ENCODE measurements at places on chromosomes 3 and 15.

- no peak for DNase-seq
Measured at GRCh38 chr3:176219970-176220369, 977.3 kb downstream of the TBL1XR1 start.

- no peak for DNase-seq
Measured at GRCh38 chr15:70153921-70154717, 56.4 kb upstream of the TLE3 start.

GRCh38 chr3:71163198-71163918, 420.2 kb downstream of the FOXP1 start:
- no peak for DNase-seq

DNA sequence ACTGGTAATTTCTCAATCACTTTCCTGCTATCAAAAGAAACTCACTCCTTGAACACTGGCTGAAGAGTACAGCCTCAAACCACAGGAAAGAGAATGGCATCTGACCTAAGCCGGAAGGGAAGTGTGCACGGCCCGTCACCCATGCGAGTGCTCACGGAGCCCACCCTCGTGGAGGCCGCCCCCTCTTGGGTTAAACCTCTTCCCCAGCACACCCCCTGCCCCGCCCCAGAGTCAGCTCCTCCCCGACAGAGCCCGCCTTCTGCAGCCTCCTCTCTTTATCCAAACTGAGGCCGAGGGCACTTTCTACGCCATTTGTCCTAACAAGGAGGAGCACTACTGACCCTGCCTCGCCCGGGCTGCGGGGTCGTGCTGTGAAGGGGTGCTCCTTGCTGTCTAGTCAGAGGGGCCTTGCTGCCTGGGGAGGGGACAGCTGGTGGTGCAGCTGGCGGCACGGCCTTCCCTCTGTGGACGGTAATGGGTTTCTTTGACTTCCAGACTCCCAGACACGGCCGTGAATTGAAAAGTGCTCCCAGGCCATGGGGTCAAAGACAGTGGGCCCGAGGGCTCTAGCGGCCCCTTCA, 137.7 kb downstream of the NSMCE3 start:
- DNase-seq = no peak

GRCh38 chr3:31735667-31736066, 202.9 kb downstream of the STT3B start:
- DNase-seq = no peak

DNA sequence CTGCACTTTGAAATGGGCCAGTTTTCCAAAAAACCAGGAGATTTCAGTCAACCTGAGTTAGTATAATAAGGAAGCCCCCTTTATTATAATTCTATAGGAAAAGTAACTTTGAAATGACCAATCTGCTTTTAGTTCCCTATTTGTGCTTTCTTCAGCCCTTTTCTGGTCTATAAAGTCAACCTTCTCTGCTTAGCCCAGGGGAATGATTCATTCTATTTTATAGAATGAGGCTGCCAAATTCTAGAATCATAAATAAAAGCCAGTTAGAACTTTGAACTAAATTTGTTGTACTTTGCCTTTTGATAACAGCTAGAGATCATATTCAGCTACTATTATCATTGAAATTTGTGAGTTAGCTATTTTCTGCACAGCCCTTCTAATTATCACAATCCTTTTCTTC, 24.7 kb downstream of the CIP2A start:
- no peak for DNase-seq

GRCh38 chr3:114011059-114011797, 45.1 kb downstream of the CCDC191 start:
- DNase-seq = no peak

DNA sequence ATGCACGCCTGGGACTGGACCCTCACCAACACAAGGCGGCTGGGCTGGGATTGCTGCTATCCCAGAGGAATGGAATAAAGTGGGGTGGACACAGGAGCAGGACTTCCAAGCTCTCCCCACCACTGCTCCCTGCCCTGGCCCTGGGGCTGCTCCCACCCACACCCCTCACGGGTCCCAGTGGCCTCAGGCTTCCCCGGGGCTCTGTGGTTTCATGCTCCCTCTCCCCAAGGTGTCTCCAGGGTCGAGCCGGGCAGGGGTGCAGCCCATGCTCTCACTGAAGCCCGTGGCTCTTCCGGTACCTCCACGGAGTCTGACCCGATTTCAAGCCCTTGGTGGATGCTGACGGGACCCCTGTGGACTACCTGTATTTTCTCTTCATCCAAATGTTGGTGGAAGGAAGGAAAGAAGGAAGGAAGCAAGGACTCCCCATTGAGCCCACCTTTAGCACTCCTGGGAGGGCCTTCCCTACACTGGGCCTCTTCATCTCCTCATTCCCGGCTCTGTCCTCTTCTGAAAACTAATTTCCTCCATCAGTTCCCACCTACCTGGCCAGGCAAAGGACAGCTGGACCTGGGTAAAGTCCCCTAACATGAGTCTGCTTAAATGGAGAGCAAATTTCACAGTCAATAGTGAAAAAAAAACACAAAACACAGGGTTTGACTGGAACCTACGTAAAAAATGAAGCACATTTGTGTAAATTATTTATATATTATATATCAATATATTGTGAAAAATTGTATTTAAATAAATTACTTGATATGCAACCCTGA, 44.0 kb upstream of the PCSK6 start:
- no peak for DNase-seq

GRCh38 chr15:68626739-68627138, 47.9 kb downstream of the CORO2B start:
- DNase-seq = no peak

DNA sequence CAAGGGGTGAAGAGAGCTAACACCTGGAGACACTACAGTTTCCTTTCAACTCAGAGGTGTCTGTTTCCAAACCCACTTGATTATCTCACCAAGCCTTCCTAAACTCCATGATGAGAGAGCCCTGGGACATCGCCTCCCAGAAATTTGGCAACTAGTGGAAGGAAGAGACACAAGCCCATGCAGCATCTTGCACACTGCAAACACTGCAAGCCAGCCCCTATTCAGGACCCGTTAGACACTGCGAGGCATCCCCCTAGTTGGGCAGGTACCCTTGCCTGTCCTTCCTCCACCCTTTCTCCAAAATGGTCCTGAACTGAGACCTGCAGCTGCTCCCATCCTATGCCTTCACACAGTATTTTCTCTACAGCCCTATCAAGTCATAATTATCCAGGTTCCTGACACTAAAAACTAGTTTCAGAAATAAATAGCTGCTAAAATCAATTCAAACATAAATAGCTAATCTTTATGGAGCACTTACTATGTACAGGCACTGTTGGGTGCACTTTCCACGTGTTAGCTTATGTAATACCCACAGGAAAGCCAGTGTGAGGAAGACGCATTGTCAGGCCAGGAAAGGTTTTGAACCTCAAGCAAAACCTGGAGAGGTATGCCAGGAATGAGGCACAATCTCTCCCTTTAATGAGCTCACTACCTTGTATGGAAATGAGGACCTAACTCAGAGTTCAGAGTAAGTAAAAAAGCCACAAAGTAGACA, 2.8 kb downstream of the MAGI1 start:
- DNase-seq = peak; percentile 41

- no peak for DNase-seq
Measured at GRCh38 chr3:55648591-55649318, 161.6 kb upstream of the WNT5A start.

GRCh38 chr3:149575961-149576564, 81.8 kb downstream of the WWTR1 start:
- DNase-seq = no peak

- peak; percentile 56 for DNase-seq
Measured at GRCh38 chr15:82942691-82943090, 9.8 kb downstream of the HOMER2 start.

DNA sequence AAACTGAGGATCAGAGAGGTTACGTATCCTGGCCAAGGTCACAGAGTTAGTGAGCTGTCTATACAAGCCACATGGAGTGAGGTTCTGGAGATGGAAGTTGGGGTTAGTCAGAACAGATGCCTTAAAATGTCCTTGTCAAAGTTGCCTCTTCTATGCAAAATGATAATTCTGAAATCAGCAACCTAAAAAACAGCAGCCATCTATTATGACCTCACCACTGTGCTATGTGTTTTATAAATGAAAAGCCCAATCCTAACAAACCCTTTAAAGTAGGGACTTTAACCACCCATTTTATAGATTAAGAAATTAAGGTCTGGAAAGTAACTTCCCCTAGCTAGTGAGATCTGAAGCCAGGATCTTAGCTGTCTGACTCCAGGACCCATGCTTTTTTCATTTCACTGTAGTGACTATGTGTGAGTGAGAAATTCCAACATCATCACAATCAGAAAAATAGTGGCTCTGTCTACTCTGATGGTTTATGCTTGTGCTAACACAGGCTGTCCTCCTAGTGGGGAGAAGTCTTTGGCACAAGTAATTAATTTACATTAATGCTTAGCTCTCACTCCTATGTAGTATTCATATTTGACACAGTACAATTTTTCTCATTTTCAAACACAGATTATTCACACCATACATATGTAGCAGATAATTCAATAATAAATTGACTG, 143.6 kb downstream of the ANO10 start:
- DNase-seq = no peak

- no peak for DNase-seq
Measured at GRCh38 chr15:49215768-49216739, 46.0 kb downstream of the GALK2 start.

DNA sequence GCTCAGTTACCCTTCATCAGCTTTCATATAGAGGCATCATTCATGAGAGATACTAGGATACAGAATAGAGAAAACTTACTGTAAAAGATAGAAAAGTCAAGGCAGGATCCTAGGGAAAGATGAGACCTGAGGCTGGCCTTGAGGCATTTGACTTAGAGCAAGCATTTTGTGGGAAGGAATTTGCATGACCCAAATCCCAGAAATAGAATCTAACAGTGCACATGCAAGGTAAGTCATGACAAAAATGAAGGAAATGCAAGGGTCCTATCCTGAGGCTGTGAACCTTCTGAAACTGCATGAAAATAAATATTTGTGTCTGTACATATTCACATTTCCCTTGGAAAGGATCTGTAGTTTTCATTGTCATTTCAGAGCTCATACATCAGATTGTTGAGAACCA, 122.3 kb downstream of the HCN4 start:
- DNase-seq = no peak

GRCh38 chr3:113231827-113232253, 20.5 kb downstream of the BOC start:
- DNase-seq = no peak

Data from C1 segment of cervical spinal cord (tissue), 14 donors.